ENCODE measurements at places on chromosomes 12 and 14.

GRCh38 chr14:102094101-102094500 lies 7.3 kb upstream of the HSP90AA1 start:
- no peak for DNase-seq

DNA sequence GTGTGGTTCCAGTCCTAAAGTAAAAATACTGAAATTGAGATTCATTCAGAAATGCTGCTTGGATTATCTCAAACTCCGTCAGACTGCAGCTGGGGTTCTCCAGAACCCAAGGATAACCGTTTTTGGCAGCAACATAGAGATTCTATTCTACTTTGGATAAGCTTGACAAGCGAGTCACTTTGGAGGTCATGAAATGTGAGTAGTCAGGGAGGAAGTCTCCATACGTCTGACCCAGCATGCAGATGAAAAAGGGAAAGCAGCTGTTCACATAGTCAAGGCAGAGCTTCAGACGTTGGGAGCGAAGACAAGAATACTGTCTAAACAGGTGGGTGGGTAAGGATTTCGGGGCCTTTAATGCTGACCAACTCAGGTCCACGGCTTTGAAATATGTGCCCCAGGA lies 14.9 kb upstream of the HSP90B1 start:
- DNase-seq: no peak

DNA sequence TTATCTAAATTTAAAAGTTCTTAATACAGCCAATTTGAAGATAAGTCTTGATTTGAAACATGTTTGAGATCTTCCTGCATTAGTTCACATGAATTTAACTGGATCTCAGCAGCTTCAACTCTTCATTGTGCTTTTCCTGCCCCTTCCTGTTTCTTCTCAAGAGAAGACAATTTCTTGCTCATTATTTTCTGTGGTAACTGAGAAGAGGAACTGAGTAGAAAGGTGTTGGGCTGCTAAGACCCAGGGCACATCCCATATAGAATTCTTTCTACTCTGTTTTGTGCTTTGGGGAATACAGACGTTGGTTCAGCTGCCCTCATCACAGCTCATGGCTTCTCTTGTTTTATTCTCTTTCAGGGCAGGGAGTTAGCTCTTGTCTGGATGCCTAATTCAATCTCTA lies 110.2 kb downstream of the SNAPC1 start:
- DNase-seq: no peak

- DNase-seq: no peak
These were observed 73.2 kb downstream of the SUSD6 start for GRCh38 chr14:69684461-69685217.

DNA sequence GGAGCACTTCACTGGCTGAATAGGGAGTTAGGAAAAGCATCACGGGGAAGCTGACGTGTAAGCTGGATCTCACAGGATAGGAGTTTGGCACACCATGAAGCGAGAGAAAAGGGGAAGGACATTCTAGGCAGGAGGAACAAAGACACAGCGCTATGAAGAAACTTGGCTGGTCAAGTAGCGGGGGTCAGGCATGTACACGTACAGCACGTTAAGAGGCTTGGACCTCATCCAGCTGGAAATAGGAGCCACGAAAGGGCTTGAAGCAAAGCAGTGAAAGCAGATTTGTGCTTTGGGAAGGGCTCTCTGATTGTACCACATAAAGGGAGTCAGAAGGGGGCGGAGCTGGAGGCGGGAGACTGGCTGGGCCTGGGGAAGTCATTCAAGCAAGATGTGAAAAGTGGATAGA lies 19.6 kb upstream of the GALNT8 start:
- peak; percentile 3 for DNase-seq

GRCh38 chr12:50111395-50111692 lies 692 bp upstream of the COX14 start:
- DNase-seq: no peak

Measured in left renal cortex interstitium (tissue), 4 donors.